Ammon's horn (tissue), 1 donor: ENCODE measurements at places on chromosomes 7 and 10.

DNA sequence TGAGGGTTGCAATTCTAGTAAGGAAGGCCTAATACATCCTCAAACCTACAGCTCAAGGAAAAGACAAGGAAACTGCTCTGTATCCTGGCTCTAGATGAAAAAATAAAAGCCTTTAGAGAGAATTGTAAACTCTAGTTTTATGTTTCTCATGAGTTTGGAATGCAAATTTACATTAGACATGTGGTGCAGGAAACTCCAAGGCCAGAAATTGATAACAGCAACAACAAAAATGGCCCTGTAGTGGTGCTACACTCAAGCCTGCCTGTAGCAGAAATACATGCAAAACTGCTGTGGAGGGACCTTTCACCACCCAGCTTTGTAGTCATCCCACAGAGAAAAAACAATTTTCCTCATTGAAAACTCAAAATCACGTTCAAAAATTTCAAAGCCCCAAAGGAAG, 546.7 kb upstream of the LRRN3 start:
- DNase-seq: no peak

GRCh38 chr10:73117976-73118743, 7.9 kb downstream of the NUDT13 start:
- DNase-seq: no peak

DNA sequence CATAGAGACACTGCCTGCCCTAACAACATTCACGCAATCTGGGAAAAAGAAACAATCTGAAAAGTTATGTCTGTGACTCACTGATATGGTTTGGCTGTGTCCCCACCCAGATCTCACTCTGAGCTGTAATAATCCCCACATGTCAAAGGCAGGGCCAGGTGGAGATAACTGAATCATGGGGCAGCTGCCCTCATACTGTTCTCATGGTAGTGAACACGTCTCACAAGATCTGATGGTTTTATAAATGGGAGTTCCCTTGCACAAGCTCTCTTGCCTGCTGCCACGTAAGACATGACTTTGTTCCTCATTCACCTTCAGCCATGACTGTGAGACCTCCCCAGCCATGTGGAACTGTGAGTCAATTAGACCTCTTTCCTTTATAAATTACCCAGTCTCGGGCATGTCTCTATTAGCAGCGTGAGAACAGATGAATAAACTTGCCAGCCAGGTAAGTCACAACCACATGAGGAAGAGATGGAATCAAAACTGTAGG, 341.5 kb upstream of the AOAH start:
- no peak for DNase-seq

DNA sequence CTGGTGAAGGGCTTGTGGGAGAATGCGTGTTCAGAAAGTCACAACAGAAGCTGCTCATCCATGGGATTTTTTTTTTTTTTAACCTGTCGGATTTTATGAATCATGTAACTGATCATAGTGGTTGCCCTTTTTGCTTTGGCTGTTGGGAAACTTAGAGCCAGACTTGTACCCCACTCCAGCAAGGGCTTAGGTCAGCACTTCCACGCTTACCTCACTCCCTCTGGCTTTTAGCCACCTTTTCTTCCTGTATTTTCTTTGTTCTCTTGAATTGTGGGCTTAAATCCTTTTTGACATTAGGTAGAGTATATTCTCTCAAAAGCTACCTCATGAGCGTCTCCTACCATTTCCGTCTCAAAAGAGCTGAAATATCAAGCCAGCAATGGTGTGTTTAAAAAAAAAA, 113.6 kb upstream of the BTBD16 start:
- no peak for DNase-seq

DNA sequence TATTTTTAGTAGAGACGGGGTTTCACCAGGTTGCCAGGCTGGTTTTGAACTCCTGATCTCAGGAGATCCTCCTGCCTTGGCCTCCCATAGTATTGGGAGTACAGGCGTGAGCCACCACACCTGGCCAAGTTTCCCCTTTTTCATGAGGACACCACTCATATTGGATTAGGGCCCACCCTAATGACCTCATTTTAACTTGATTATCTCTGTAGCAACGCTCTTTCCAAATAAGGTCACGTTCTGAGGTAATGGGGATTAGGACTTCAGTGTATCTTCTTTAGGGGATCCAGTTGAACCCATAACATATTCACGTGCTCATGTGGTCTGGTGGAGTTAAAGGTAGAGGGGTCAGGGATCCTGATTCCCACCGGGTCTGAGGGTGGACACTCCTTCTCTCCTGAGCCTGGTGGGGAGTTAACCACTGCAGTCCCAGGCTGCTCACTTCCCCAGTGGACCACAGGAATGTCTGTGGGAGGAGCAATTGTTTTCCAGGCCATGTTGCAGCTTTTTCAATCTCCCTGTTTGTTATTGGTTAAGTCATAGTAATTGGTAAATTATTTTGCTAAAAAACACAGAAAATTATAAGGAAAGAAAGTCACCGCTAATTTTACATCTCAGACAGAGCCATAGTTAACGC, 130.5 kb downstream of the GRK5 start:
- DNase-seq: no peak

DNA sequence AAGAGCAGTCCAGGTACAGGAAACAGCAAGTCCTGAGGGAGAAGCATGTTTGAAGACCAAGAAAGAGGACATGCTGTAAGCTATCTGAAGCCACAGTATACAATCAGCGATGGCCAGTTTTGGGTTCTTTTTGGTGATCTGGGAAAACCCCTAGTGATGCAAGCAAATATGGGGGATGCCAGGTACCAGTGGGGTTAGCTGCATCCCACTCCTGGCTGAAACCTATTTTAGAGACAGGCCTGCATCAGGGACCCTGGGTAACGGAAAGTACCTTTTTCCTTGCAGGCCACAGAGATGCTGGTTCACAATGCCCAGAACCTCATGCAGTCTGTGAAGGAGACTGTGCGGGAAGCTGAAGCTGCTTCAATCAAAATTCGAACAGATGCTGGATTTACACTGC, 32.9 kb downstream of the AP3M1 start:
- DNase-seq: no peak
